ENCODE measurements at places on chromosomes 5 and 9.

DNA sequence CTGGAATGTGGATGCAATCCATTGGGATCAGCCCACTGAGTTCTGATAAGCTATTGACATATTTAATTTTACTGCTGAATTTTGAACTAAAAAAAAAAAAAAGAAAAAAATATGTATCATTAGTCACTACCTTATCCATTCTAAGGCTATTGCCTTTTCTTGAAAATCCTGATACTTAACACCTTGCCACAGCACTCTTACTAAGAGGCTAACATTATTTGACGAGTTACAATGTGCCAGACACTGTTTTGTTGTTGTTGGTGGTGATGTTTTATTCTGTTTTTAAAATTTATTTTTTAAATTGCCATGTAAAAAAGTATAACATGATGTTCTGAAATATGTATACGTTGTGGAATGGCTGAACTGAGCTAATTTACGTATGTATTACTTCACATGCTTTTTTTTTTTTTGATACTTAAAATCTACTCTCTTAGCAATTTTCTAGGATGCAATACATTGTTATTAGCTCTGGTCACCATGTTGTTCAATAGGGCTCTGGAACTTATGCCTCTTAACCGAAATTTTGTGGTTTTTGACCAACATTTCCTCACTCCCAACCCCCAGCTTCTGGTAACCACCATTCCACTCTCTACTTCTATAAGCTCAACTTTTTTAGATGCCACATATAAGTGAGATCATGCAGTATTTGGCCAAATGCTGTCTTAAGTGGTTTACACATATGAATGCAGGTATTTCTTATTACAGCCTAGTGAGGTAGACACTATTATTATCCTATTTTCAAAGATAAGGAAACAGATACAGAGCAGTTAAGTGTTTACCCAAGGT, 134.8 kb upstream of the PCA3 start:
- no peak for DNase-seq

- DNase-seq, result no peak
Observed at GRCh38 chr5:61666064-61666621, 334.1 kb downstream of the ZSWIM6 start.

DNA sequence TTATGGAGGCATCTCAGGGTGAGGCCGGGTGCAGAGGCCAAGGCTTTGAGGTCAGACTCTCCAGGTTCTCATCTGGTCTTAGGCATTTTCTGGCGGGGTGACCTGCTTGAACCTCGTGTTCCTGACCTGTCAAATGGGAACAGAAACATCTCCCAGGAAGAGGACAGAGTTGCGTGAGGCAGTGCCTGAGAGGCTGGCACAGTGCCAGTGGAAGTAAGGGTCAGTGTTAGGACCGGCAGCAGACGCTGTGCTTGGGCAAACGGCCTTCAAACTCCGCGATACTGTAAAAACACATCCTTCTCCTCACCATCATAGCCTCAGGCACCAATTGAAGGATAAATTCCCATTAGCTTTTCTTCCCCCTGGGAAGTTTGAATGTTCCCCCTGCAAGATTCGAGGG, 55.6 kb upstream of the FCN2 start:
- DNase-seq, result no peak

DNA sequence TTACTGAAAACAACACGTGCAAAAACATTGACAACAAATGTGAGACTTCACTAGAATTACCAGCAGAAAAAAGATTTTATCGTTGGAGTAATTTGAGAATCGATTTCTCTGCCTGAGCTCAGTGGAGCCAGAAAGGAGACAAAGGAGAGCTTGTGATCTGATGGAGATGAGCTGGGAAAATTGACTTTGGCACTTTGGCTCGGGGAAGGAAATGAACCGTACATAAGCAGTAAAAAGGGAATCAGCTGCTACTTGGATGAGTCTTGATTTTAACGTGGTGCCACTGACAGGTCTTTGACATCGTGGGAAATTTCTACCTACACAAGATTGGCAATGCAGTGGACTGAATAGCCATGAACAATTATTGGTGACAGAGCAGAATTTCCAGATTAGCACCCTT, 244.7 kb upstream of the RPS23 start:
- DNase-seq, result no peak

- DNase-seq, result no peak
Observed at GRCh38 chr9:95809686-95810085, 65.8 kb upstream of the ERCC6L2 start.
